Chondrocyte (in vitro differentiated cells): ENCODE measurements at places on chromosomes 13 and 19.

- H3K4me3 ChIP-seq, result no peak overlapping the region
- peaks cover 2% of the 10 kb centered on the region for H3K36me3 ChIP-seq
- H3K27me3 ChIP-seq, result peaks cover 39% of the 10 kb centered on the region
- H3K27ac ChIP-seq, result no peak overlapping the region
These were observed 88.8 kb upstream of the GJB6 start for GRCh38 chr13:20320885-20321284.

DNA sequence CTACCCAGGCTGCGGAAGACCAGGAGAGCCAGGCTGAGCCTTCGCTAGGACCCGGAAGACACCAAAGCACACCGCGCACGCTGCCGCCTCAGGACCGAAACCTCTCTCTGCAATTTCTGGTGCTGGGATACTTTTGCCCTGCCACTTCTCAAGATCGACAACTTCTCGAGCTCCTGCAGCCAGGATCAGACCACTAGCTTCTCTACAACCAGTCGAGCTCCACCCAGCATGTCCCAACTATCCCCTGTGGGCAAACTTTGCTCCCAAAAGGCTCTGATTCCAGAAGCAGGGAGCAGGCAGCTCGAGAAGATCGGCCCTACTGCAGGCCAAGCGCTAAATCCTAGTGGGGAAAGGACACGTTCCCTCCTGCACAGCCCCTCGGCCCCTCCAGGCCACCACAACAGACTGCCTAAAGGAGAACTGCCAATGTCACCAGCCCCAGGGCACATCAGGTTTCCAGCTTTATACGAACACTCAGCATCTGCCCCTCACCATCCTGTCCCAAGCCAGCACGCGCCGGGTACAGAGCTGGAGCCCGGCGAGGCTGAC lies 979 bp downstream of the AKAP8 start:
- H3K27me3 ChIP-seq, result no peaks in the 10 kb centered on the region
- H3K36me3 ChIP-seq, result peaks cover 2% of the 10 kb centered on the region
- peak overlapping the region; percentile 90 for H3K27ac ChIP-seq
- peak overlapping the region; percentile 88 for H3K4me3 ChIP-seq
- peaks cover 41% of the 10 kb centered on the region for H3K4me1 ChIP-seq

GRCh38 chr13:86510792-86511191 lies 711.6 kb upstream of the SLITRK6 start:
- H3K4me3 ChIP-seq, result no peak overlapping the region
- no peaks in the 10 kb centered on the region for H3K4me1 ChIP-seq
- no peak overlapping the region for H3K27ac ChIP-seq
- H3K27me3 ChIP-seq, result peaks cover 2% of the 10 kb centered on the region
- H3K36me3 ChIP-seq, result no peaks in the 10 kb centered on the region

DNA sequence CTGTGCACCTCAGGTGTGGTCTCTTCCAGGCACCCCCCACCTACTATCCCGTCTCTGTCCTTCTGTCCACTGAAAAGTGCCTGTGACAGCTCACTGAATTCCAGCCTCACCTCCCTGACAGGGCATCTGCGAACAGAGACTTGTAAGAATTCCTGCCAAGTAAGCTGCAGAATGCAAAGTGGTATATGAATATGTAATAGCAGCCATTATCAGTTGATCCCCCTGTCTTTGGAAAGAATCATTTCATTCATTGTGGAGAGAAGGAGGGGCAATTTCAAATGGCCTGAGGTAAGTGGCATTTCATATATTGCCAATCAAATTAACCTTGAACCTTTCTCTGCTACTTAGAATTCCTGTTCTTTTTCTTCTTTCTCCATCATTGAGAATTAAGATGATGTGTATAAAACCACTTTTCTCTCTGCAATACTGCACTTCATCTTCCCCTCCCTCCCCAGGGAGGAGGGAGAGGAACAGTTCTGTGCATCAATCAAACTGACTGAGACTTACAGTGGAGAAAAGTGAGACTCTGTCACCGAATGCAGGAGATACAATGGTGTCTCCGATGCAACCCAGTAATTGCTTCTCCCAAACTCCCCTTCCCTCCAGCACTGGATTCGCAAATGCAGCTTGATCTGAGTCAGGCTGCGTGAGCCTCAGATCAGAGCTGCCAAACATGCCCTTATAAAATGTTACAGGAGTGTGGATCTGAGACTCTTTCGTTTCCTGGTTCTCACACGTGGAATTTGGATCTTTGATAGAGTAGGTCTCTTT lies 91.7 kb downstream of the SLC10A2 start:
- DNase-seq, result no peak
- H3K4me1 ChIP-seq, result peaks cover 7% of the 10 kb centered on the region
- H3K4me3 ChIP-seq, result no peak overlapping the region
- peaks cover 10% of the 10 kb centered on the region for H3K27me3 ChIP-seq

DNA sequence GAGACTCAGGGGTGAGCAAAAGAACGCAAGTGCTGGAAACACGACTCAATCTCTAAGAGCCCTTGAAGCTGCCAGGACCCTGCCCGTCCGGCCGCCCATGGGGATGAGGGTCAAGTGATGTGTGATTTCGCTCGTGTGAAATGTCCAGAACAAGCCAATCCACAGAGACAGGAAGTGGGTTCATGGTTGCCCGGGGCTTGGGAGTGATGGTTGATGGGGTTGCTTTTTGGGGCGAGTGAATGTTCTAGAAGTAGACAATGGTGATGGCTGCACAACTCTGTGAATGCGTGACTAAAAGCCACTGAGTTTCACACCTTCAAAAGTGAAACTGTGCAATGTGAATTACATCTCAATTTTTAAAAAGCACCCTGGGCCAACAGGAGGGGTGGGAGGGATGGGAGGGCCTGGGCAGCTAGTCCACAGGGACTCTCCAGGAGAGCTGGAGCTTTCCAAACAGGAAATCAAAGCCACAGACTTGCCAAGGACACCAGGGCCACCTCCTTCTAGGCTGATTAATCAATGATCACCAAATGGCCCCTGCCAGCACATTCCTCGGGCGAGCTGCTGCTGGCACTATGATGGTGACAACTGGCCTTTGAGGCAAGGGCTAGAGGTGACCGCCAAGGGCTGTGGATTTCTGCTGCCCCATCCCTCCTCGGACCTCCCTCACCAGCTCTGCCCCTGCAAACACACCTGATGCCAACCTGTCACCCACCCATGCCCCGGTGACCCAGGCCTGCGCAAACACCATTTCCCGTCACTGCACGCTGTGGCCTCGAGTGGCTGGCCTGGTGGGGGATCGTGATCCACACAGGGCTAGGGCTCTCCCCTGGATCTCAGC lies 14.0 kb downstream of the DPP9 start:
- H3K4me1 ChIP-seq, result peaks cover 50% of the 10 kb centered on the region
- peak overlapping the region; percentile 52 for H3K27ac ChIP-seq
- no peak overlapping the region for H3K4me3 ChIP-seq
- no peaks in the 10 kb centered on the region for H3K27me3 ChIP-seq

- peaks cover 24% of the 10 kb centered on the region for H3K4me1 ChIP-seq
- no peaks in the 10 kb centered on the region for H3K36me3 ChIP-seq
- H3K27ac ChIP-seq, result no peak overlapping the region
- no peak for DNase-seq
- H3K4me3 ChIP-seq, result no peak overlapping the region
These were observed 154.8 kb downstream of the TBC1D4 start for GRCh38 chr13:75327135-75327510.

DNA sequence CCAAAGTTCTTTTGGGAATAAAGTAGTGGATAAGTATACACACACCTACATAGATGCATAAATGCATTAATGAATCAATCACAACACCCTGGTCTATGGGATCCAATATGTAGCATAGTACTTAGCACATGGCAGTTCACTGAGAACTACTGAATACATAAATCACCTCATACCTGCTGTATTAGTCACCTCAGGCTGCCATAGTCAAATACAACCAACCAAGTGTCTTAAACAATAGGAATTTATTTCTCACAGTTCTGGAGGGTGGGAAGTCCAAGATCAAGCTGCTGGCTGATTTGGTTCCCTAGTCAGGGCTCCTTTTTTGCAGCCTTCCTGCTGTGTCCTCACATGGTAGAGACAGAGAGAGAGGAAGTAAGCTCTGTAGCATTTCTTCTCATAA lies 228.2 kb downstream of the NHLRC3 start:
- H3K27me3 ChIP-seq, result no peaks in the 10 kb centered on the region
- no peak for DNase-seq
- H3K4me3 ChIP-seq, result no peak overlapping the region
- H3K27ac ChIP-seq, result no peak overlapping the region
- H3K36me3 ChIP-seq, result no peaks in the 10 kb centered on the region

DNA sequence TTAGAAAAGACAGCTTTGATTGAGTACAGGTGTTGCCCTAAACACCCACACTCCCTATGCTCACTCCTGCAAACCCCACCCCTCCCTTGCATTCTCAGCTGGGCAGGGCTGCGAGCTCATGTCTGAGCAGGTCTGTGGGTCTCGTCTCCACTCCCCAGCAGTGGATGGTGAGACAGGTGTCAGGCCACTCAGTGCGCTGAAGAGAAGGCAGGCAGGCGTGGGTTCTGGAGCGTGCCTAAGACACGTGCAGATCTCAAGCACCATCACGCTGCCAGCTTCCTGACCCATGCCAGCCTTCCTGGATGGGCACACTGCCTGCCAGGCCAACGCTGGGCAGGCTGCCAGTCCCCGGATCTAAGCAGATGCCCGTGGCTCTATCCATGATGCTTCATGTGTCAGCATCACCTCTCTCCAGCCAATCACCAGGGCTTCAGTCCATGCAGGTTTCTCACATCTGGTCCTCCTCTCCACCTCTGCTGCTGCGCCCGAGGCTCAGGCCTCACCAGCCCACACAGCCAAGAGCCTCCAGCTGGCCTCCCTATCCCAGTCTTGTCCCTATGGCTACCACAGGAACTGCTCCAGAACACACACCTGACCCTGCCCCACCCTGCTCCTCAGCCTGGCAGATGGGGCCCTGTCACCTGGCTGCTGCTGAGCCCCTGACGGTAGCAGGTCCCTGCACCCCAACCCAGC lies 42.6 kb downstream of the EPS15L1 start:
- H3K27ac ChIP-seq, result peak overlapping the region; percentile 55
- no peak for DNase-seq
- H3K4me3 ChIP-seq, result no peak overlapping the region
- H3K36me3 ChIP-seq, result peaks cover 22% of the 10 kb centered on the region

DNA sequence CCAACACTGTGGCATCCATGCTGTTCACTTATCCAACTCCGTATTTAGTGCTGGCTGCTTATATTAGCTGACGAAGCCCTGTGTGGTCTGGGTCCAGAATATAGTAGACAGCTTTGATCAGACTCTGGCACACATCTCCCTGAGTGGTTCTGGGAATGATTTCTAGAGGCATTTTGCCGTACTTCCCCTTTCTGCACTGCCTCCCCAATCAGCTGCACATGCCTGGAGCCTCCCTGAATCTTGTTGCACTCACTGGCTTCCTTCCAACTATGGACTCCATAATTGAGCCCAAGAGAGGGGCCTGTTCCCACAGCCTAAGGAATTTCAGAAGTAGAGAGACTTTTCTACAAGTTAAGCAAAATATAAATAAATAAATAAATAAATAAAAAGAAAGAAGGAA lies 30.4 kb upstream of the PCDH8 start:
- peaks cover 2% of the 10 kb centered on the region for H3K27me3 ChIP-seq
- no peak for DNase-seq
- H3K4me1 ChIP-seq, result no peaks in the 10 kb centered on the region
- no peak overlapping the region for H3K27ac ChIP-seq
- H3K4me3 ChIP-seq, result no peak overlapping the region
- peaks cover 2% of the 10 kb centered on the region for H3K36me3 ChIP-seq

DNA sequence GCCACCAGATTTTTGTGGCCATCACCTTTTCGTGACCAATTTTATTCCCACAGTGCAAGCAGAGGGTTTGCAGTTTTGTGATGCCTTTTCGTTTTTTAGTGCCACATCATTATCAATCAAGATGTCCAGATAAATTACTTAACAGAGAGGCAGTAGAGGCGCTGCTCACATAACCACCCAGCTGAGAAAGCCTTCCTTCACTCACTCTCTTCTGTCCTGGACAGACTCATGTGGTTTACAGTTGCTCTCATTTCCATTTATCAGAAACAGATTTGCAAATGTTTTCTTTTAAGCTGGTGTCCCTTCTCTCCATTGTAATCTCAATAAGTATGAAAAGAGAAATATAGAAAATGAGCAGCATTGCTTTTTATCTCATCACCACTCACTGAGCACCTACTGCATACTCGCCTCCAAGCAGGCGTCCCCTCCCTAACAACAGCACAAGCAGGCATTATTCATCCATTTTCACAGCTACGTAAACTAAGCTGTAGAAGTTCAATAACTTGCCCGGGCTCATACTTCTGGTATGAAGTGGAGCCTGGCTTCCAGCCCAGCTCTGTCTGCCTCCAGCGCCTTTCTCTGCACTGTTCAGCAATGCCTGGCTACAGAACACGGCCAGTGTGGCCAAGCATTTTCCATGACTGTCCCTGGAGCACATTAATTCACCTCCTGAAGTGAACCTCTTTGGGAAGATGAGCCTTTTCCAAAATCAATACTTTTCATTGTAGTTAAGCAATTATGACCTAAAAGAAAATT lies 34.6 kb upstream of the KATNAL1 start:
- no peak for DNase-seq
- peaks cover 51% of the 10 kb centered on the region for H3K4me1 ChIP-seq
- H3K27ac ChIP-seq, result peak overlapping the region; percentile 86
- peak overlapping the region; percentile 23 for H3K4me3 ChIP-seq
- H3K27me3 ChIP-seq, result no peaks in the 10 kb centered on the region
